ENCODE measurements at places on chromosomes 12 and 14. TPM values are rescaled to one million over a fixed set of nuclear protein-coding genes. Genes with fewer than 3 reads are reported as not detected.

Gene EMP1
- total RNA-seq: 158 TPM

Gene PTGER2
- total RNA-seq: 4.7 TPM

Gene LMO3
- total RNA-seq: 2.3 TPM

Gene ZNF384
- 19.6 TPM for total RNA-seq

Gene GALC
- total RNA-seq: 0.40 TPM

Gene BICDL1
- total RNA-seq: 5.8 TPM

Gene KRT81
- total RNA-seq: 2,042 TPM

Gene CLEC1A
- not detected for total RNA-seq

Gene ACRBP
- 0.77 TPM for total RNA-seq

Gene ATP23
- 19.4 TPM for total RNA-seq

Gene ARMH4
- 2.6 TPM for total RNA-seq

Gene KRT3
- total RNA-seq: 0.33 TPM

Gene COL2A1
- 6.7 TPM for total RNA-seq

Gene PTGDR
- total RNA-seq: not detected

Gene POLE
- total RNA-seq: 91.7 TPM

Gene MYF5
- total RNA-seq: not detected

Gene FOXG1
- total RNA-seq: not detected

Gene KRT8
- 719 TPM for total RNA-seq

Gene GLIPR1L1
- not detected for total RNA-seq
